ENCODE measurements at places on chromosomes 7 and 10.

DNA sequence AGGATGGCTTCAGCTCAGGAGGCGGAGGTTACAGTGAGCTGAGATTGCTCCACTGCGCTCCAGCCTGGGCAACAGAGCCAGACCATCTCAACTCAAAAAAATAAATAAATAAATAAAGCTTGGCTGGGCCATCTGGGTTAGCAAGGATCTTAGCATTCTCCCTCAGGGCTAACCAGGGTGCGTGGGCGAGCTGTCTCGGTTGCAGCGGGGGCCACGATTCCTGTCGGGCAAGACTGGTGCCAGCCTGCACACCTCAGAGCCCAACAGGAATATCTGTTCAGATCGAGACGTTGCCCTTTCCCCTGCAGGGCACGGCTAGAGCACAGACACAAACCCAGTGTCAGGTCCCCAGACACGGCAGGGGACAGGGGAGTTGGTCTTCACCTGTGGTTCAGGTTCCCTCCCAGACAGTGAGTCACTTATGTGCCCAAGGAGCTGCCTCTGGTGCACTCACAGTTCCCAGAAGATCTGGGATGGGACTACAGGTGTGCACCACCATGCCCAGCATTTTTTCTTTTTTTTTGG is 75.5 kb upstream of the GTF2I start:
- no peak for DNase-seq

DNA sequence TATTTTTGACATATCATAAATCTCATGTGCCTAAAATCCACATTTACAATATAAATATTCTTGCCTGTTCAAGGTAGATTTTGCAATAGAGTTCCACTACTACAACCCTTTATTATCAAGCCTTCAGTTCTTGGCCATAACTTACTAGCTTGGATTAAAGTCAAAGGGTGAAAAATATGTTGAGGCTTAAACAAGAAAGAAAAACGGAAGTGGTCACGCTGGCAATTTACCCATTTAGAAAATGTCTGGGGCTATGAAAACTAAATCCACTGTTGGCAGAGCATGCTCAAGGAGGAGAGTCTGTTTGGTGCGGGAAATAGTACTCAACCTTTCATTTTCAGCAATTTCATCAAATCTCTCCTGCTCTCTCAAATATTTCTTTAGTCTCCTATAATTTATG is 209.8 kb upstream of the RHOBTB1 start:
- no peak for DNase-seq

DNA sequence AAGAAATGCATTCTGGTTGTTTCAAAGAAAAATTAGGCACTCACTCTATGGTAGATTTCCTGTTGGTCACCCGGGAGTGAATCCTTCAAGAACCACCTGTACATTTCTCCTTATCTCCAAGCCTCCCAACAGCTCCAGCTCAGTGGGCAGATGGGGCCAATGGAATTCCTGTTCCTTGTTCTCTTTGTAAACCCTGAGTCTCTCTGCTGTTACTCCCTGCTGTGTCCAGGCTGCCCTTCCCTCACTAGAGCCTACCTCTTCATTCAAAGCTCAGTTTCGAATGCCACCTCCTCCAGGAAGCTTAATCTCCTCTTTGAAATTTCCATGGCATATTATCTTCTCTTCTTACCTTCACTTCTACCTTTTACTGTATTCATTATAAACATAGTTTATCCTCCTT is 3.5 kb upstream of the BMPER start:
- no peak for DNase-seq

- no peak for DNase-seq
Measured at GRCh38 chr10:43731486-43731885, 82.8 kb upstream of the ZNF32 start.

GRCh38 chr10:71966046-71967004 is 2.1 kb downstream of the CHST3 start:
- DNase-seq: no peak

DNA sequence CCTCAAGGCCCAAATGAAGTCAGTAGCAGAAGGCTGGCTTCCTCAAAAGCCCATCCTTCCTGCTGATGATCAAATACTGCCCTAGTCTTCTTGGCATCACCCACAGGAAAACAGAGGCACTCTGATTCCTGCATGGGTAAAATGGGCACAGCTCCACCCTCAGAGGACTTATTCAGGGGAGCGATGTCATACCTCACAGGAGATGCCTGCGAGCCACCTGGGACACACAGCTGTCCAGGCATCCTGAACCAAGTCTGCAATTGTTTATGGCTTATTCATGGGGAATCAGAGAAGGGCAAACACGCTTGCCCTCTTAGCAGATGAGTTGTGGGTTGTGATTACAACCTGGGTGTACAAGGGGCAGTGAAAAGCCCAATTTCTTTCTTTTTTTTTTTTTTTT is 22.0 kb upstream of the LMTK2 start:
- DNase-seq: no peak

DNA sequence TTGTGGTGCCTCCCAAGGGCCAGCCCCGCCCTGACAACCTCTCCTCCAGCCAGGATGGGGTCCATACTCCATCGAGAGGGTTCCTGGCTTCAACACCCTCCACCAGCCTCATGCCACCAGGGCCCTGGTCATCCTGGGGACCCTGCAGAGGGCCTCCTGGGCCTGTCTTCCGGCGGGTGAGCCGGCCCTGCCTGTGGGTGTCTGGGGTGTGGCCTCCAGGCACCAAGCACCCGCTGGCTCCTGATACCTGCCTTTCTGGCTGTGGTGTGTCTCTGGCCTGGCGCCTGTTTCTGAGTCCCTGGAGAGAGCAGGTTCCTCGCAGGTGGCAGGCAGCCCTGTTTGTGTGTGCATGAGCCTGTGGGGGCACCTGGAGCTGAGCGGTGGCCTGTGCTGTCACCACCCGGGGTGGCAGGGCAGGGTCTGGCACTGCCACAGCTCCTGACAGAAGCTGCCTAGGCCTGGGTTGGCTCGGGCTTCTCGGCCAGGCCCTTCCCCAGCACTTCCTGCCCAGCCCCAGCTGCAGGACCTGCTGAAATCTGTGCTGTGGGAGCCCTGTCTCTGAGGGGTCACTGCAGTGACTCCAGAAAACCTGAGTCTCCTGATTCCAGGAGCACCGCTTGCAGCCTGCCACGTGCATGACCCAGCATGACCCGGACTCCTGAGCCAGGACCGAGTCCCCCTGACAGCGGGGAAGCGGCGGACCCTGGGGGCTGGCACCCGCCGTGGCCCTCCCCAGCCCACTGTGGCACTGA is 18.4 kb downstream of the ADAM8 start:
- no peak for DNase-seq

DNA sequence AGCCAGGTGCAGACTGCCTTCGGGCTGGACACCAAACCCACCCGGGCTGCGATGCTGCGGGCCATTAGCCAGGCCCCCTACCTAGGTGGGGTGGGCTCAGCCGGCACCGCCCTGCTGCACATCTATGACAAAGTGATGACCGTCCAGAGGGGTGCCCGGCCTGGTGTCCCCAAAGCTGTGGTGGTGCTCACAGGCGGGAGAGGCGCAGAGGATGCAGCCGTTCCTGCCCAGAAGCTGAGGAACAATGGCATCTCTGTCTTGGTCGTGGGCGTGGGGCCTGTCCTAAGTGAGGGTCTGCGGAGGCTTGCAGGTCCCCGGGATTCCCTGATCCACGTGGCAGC is 50.0 kb downstream of the VWA2 start:
- DNase-seq: no peak

DNA sequence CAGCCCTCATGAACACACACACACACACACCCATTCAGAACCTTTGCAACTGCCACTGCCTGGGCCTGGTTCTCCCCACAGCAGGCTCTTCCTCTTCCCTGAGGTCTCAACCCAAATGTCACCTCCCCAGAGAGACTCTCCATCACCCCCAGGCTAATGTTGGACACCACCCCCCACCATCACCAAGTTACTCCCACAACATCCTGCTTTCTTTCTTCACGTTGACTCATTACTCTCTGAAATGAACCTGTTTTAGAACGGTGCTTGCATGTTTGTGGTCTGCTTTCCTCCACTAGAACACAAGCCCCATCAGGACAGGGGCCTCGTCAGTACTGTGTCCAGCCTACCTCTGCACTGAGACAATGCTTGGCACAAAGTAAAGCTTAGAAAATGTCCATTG is 16.0 kb downstream of the AFAP1L2 start:
- peak; percentile 3 for DNase-seq

DNA sequence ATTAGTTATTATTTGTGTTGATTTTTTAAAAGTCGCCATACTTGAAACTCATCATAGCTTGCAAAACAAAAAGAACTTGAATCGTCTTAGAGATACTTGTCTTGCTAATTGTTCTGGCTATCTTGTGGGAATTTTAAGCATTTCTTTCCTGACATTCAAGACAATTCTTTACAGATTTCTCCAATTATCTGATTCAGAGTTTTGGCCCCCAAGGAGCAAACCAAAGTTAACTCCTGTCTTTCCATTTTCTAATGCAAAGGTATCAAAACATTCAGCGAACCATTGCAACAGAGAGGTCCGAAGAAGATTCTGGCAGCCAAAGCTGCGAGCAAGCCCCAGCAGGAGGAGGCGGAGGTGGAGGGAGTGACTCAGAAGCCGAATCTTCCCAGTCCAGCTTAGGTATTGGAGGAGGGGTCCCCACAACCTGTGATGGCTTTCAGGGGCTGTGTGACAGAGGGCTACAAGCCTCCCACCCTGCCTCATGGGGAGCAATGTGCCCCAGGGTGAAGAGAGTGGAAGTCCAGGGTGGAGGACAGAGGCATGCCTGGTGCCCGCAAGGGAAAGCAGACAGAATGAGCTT is 119.4 kb upstream of the STK17A start:
- no peak for DNase-seq
